Hindlimb muscle (tissue), 1 donor: ENCODE measurements at places on chromosomes 16 and 17.

GRCh38 chr17:82217530-82218204, 5.0 kb upstream of the CCDC57 start:
- no peak for DNase-seq

DNA sequence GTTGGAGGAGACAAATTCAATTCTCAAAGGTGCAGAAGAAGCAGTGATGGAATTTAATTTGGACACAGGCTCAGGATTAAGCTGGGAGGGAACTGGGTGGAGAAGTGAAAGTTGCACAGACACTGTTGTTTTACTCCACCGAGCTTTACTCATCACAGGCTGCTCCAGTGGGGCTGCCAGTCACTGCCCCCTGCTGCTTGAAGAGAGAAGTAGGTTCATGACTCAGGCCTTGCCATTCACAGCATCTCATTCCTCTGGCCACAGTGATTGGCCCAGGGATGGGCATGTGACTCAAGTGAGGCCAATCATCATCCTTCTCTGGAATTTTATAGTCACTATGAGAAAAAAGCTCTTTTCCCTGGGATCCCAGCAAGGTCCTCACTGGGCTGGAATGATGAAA, 11.8 kb downstream of the GNAO1 start:
- no peak for DNase-seq

DNA sequence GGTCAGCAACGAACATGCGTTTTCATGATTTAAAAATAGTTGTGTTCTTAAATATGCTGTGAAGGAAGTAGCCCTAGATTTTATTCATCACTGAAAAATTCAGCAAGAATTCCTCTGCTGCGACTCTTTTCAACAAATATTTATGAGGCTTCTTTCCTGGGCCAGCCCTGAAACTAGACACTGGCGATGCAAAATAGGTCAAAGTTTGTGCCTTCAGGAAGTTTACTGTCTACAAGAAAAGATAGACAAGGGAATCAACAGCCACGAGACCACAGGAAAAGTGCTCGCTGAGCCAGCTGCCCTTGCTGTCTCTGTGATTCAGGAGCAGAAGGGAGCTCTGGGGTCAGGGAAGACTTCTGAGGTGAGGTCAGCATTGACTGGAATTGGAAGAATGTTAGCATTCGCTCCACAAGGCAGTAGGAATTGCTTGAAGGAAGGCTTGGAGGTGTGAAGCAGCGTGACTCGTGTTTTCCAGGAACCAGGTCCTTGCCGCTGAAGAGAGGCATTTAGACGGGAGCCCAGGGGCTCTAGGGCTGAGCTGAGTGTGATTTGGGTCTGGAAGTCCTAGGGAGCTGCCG, 1.9 kb upstream of the RPL26 start:
- DNase-seq: no peak

GRCh38 chr16:57258226-57258909, 13.3 kb downstream of the ARL2BP start:
- DNase-seq: no peak

DNA sequence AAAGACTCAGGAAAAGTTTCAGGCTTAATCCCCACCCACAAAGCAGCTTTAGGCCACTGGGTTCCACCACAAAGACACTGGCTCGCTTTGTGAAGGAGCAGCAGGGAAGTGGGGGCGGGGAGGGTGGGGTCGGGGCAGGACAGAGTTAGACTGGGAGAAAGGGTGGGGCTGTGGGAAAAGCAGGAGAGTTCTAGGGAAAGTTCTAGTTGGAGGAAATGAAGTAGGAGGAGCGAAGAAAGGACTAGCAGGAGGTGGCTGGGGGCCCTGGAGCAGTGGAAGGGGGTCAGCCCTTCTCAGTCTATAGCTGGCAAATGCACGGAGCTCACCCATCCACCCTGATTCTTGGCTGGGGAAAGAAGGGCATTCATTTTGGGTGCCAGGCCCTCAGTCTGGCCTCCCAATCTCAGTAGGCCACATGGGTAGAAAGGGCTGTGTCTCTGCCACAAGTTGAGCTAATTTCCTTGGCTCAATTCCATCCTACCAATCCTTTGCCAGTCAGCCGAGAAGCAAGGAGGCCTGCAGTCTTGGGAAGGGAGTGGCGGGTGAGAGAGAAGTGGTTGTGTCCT, 4.6 kb downstream of the INPP5K start:
- DNase-seq: no peak

- no peak for DNase-seq
Observed at GRCh38 chr17:48391444-48391843, 38.6 kb downstream of the SKAP1 start.

DNA sequence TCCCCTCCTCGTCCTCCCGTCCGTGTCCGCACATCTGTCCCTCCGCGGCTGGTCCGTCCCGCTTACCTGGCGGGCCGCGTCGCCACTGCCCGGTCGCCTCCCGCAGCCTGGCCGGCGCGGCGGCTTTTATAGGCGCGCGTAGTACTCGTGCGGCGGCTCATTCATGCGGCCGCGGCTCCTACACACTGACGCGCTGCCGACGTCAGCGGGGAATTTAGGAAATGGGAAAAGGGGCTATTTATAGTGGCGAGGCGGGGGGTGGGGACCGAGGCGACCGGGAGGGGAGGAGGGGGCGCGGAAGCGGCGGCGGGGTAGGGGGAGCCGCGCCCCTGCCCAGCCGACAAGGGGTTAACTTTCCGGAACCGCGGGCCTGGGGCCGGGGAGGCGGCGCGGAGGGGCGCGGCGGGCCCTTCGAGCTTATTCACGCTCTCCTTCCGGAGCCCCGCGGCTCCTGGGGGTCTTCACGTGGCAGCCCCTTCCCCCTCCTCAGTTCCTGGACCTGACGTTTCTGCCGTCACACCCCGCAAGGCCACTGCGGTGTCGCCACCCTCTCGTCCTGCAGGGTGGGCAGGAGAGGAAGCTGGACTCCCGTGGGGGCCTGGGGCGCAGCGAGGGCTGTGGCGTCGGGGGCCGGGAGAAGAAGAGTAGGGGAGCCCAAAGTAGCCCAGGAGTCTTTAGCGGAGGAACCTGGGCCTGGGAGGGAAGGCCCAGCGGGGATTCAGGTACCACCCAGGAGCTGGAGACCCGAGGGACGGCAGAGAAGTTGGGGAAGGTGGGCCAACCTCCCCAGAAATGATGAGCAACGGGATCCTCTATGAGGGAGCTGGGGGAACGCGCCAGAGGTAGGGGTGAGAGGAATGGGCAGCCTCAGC, 3.6 kb upstream of the HIC1 start:
- DNase-seq: no peak

GRCh38 chr17:71699907-71700306, 420.9 kb upstream of the SOX9 start:
- DNase-seq: no peak

GRCh38 chr17:79630821-79631639, 20.2 kb upstream of the RBFOX3 start:
- DNase-seq: no peak

DNA sequence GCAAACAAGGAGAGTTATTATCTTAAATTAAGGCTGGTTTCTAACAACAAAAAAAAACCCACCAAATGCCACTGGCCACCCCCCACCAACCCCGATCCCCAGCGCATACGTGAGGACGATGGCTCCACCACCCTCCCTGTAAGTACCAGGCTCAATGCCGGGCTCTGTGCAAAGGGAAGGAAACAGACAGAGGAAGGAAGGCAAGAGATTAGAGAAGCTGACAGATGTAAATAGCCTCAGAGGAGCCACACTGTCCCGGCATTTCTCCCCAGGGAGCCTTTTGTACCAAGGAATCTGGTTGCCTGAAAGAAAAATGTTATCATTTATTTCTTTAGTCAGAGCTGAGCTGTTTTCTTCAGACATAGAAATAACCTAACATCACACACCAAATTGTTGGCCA, 13.1 kb downstream of the SOST start:
- DNase-seq: no peak

- no peak for DNase-seq
Observed at GRCh38 chr17:77590951-77591735, 367.4 kb upstream of the TNRC6C start.

- DNase-seq: no peak
Observed at GRCh38 chr17:78474614-78475146, 96.2 kb downstream of the PGS1 start.

DNA sequence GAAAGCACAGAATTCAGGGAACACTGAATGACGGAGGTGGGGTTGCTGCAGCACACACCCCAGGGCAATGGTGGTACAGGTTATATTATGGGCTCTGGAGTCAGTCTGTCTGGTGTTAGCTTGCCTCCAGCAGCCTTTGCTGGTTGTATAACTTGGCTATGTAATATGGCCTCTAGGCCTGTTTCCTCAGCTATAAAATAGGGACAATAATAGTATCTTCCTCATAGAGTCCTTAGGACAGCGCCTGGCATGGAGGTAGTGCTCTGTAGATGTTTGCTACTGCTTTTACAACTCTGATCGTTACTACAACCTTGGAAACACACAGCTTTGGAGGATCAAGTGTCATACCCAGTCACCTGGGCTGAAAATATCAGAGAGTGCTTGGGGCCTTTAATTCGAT, 31.5 kb downstream of the GTF3C1 start:
- no peak for DNase-seq

DNA sequence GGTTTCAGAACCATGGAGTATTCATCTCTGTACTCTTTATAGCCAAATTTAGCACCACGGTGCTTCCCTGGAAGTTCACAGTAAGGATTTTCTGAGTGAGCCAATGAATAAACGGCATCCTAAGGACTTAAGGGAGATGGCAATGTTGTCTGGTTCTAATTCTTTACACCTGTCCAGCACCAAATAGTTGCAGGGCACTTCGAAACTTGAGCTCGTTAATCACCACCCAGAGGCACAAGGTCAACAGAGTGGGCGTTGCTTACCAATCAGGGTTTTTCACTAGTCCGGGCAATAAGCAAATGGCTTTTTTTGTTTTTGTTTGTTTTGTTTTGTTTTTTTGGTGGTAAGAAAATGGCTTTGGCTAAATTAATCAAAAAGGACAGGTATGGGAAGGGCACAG, 28.2 kb upstream of the TMEM220 start:
- no peak for DNase-seq

DNA sequence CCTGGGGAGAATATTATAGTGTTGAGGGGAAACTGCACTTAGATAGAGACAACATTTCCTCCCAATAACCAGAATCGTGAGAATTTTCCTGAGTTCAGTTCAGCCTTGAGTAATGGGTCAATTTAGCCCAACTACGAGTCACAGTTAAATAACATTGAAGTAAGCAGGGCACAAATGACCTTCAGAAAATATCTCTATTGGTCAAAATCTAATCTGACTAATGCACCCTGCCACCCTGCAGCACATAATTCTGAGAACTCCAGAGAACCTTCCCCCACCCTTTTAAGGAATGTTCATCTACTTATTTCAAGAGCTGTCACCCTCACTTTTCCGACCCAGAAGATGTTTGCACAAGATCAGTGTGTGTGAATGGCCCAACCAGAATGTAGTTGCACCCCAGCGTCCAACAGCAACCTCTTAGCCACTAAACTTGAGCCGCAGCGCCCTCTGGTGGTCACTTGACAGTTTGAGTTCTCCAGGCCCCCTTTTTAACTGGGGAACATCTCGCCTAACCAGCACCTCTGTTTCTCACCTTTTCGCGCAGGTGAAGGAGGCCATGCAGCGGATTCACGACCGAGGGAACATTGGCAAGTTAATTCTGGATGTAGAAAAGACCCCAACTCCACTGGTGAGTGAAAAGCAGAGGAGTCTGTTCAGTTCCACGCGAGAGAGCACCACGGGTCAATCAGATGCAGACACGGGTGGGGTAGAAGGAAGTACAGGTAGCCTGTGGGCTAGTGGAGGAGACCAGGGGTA, 50.9 kb upstream of the CLEC3A start:
- DNase-seq: peak; percentile 73

DNA sequence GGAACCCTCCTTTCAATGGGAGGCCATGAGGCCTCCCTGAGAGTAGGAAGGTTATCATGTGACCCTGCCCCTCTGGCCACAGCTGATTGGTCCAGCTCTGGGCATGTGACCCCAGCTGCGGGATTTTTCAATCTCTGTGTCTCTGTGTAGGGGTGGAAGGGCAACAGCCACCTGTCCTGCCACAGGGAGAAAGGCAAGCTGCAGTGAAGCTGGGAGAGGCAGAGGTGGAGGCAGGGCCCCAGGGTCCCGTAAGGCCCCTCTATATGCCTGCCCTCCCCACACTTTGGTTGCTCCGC, 10.9 kb downstream of the DNAAF8 start:
- no peak for DNase-seq

GRCh38 chr17:58236394-58236793, 2.0 kb upstream of the LPO start:
- no peak for DNase-seq

- DNase-seq: no peak
Observed at GRCh38 chr16:78137782-78138616, 38.5 kb downstream of the WWOX start.

GRCh38 chr16:6558661-6559060, 774.0 kb upstream of the RBFOX1 start:
- no peak for DNase-seq

DNA sequence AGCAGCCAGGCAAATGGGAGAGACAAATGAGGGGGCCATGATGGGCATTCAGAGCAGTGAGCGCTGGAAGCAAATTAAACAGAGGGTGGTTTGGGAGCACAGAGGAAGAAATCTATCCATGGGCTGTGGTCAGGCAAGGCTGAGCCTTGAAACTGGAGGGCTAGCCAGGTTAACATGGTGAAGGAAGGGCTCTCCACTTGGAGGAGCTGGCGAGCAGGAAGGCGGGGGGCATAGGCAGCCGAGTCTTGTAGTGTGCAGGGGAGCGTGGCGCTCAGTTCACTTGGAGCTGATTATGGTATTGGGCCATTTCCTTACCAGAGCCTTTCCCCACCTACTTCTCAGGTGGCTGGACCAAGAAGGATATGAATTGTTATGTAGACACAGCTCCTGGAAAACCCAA, 189.7 kb downstream of the SNX29 start:
- no peak for DNase-seq

GRCh38 chr16:66740010-66740409, 11.4 kb downstream of the DYNC1LI2 start:
- DNase-seq: no peak

- DNase-seq: no peak
Observed at GRCh38 chr17:19388791-19389785, 2.1 kb upstream of the MFAP4 start.

DNA sequence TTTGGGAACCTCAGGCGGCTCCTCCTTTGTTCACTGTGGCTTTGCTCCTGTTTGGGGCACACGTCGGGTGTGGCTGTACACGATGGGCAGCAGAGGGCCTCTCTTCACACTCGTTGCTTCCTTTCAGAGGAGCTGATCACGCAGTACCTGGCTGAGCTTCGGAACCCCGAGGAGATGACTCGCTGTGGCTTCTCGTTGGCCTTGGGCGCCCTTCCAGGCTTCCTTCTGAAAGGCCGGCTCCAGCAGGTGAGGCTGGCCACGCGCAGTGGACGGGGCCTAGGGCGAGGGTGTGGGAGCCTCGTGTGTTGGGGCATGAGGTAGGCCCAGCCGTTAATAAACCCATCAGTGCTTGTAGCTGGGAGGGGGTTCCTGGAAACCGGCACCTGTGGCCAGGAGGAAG, 85.0 kb upstream of the ZNF750 start:
- no peak for DNase-seq

DNA sequence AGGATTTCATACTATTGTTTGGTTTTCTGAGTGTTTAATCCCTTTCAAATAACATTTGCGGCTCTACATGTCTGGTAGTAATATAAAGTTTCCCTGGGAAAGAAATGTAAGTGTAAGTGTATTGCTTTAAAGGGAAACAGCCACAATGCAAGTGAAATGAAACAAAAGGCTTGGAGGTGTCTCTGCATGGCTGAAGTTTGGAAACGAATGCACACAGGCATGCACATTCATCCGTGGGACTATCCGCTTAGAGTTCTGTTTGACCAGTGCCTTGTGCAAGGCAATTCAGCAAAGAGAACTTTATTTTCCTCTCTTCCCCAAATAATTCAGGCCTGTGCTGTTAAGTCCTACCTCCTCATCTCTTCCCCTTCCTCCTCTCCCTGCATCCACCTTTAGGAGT, 56.1 kb upstream of the MRTFB start:
- no peak for DNase-seq

GRCh38 chr16:59046335-59046734, 312.2 kb upstream of the GOT2 start:
- no peak for DNase-seq
